ENCODE measurements at places on chromosomes 4 and X.

- no peak for DNase-seq
These were observed 74.9 kb downstream of the NHS start for GRCh38 chrX:17449866-17450265.

DNA sequence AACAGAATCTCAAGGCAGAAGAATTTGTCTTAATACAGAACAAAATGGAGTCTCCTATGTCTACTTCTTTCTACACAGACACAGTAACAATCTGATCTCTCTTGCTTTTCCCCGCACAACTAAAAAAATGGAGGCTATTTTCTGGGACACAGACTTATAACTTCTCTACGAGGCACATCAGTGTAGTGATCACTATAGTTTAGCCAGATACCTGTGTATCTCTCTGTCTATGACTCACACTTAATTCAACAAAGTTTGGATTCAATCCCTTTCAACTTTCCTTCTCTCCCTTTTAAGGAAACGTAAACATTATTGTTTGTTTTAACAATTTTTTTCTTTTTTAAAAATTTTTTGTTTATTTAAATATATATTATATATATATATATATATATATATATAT, 29.4 kb downstream of the APELA start:
- no peak for DNase-seq

DNA sequence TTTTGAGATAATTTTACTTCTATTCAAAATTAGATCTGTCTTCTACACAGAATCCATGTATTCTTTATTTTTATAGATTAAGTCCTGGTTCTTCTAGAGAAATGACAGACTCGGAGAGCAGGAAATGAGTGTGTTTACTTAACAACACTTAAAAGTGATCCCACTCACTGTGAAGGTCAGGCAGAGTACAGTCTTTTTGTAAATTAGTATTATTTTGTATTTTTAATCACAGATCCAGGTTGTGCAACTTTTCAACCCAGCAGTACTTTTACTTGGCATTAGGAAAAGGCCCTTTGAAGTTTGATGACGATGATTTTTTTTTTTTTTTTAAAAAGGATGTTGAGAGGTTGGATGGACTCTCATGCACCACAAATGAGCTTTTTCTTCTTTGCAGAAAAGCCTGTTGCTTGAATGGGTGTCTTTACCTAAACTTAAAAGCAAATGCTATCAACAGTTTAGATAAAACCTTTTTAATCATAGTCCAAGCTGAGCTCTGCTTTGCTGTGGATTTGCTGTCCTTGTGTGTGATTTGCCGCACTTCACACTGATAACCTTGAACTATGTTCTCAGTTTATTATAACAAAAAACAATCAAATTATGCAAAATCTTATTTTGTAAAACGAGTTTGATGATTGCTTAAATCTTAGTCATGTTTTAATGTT, 114.1 kb downstream of the MXRA5 start:
- DNase-seq = no peak

- no peak for DNase-seq
These were observed 140.0 kb upstream of the BCOR start for GRCh38 chrX:40237731-40238178.

- no peak for DNase-seq
These were observed 39.3 kb upstream of the WNK3 start for GRCh38 chrX:54397113-54397512.

- no peak for DNase-seq
These were observed 148.8 kb downstream of the HS6ST2 start for GRCh38 chrX:132809581-132809980.

GRCh38 chrX:39262641-39263040, 461.4 kb downstream of the MID1IP1 start:
- no peak for DNase-seq

DNA sequence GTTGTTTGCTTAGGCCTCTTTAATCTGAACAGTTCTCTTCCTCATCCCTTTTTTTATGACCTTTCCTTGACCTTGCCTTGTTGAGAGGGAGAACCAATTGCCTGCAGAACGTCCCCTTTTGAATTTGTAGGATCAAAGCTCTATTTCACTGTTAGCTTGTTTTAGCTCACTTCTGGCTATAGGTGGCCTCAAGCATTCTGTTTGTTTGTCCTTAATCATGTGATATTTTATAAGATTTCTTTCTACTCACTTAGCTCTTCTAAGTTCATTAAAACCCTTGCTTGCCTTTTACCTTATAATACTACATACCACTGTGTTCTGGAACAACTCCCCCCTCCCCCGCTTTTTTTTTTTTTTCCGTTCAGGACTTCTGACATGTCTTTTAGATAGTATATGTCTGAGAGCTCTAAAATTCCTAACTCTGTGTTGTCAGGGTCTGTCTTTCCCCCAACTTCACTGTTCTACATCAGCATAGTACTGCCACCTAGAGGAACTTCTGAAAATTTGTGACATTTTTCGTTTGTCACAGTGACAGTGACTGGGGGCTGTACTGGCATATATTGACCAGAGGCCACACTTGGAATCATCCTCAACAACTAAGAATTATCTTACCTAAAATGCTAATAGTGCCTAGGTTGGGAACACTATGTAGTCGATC, 128.5 kb downstream of the LARP7 start:
- DNase-seq = no peak

GRCh38 chr4:35102066-35102465, 1142.2 kb downstream of the ARAP2 start:
- DNase-seq = no peak

DNA sequence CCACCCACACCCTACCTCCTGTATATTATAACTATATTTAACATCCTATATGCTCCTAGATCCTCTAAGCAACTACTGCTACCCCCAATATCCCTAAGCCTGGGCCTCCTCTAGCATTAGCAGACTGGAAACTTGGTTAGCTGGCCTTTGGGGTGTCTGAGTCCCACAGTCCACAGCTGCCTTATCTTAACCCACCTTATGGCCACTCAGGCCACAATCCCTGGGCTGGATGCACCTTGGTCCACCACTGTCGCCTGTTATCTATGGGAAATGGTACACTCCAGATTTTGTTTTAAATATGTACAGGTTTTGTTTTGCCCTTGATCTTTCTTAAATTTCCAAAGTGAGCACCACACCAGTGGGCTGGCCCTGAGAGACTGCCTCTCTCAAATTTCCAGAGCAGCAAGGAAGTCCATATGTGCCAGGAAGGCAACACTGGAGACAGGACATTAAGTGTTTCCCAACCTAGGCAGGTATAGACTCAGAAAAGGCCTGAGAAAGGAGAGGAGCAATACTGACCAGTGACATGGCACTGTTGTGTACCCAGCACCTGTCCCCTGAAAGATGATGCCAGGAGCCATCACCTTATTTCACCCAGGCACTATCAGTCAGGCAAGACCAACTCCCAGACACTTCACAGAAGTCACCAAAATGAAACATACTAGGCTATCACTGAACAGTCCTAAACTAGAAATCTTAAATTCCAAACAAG, 921 bp downstream of the PFKFB1 start:
- no peak for DNase-seq

DNA sequence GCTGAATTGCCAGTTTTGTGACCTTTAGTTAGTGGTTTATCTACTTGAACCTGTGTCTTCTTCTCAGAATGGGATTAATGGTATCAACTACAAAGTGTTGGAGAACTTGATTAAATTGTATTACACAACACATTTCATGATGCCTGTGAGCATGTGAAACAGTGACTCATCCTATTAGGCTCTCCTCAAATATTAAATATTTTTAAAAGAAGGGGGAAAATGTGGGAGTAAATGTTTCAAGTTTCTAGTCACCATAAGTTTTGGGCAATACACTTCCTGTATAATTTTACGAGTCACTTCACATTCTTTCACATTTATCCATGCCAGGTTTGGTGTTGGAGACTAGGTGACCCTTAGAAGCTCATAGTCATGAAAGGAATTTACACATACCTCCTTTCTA, 147.0 kb downstream of the HS3ST1 start:
- DNase-seq = no peak

DNA sequence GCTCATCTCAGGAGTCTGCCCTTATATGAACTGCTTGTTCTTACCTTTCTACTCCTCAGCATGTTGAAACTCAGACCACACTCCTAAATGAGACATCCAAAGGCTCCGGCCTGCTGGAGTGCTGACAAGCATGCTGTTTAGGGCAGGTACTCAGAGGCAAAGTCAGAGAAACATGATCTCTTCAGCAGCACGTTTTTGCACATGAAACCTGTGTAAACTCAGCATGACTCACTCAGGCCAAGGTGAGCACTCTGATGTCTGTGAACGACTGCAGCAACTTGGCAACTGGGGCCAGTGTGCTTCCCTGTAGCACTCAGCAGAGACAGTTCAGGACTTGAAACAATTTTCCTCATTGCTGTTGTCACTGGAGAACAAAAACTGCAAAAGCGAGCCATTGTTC, 109.6 kb downstream of the PACRGL start:
- no peak for DNase-seq
